ENCODE measurements at places on chromosomes 1 and 21.

- DNase-seq: peak; percentile 34
Observed at GRCh38 chr1:27109103-27109822, 45.7 kb downstream of the SLC9A1 start.

DNA sequence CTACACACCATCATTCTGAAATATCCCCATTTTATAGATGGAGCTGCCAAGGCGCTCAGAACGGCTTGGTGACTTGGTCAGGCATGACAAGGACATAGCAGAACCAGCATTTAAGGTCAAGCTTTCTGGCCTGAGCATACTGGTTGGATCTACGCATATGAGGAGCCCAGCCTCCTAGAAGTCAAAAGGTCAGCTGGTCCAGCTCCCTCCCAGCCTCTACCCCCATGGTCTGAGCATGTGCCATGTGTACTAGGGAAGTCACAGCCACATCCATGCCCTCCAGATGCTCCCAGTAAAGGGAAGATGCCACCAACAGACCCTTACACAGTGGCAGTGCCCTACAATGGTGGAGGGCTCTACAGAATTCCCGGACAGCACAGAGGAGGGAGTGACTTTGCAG is 96.7 kb downstream of the EPHB2 start:
- no peak for DNase-seq

DNA sequence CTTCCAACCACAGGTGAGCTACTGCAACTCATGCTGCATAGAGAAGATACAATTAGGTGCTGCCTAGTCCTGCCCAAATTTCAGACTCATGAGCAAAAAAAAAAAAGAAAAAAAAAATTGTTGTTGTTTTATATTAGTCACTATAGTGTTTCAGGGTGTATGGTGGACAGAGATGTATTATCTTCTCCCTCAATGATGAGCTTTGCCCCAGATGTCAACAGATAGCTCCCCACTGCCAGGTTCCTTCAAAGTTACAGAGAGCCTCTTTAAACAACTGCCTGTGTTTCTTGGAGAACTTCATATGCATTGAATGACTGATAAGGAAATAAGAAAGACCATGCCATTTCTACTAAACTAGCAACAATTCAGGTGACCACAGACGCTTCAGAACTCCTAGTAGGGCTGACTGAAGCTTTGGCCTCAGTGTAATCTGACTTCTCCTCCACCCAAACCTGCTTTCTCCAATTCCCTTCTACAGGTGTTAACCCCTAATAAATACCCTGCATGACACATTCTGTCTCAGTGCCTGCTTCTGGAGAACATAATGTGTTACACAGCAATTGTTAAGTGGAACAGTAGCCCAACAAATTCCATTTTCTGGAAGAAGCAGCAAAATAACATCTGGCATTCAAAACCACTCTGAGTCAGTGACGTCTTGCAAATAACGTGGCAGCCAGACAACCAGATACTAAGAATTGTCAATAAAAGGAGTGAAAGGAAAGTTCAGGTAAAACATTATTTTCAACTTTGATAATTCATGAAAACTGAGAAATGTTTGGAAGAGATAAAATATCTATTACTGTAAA is 147.7 kb downstream of the CDC42BPA start:
- no peak for DNase-seq

DNA sequence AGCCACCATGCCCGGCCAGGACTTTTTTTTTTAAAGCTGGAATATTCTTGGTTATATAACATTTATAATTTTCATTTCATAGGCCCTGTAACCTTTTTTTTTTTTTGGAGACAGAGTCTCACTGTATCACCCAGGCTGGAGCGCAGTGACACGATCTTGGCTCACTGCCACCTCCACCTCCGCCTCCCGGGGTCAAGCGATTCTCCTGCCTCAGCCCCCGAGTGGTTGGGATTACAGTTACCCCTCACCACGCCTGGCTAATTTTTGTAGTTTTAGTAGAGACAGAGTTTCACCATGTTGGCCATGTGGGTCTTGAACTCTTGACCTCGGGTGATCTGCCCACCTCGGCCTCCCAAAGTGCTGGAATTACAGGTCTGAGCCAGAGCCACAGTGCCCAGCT is 12.6 kb downstream of the ZYG11B start:
- DNase-seq: no peak

- no peak for DNase-seq
Observed at GRCh38 chr21:14308234-14308633, 74.7 kb downstream of the HSPA13 start.

GRCh38 chr1:34190692-34191091 is 14.0 kb downstream of the C1orf94 start:
- DNase-seq: peak; percentile 18

- DNase-seq: peak; percentile 46
Observed at GRCh38 chr1:149846042-149846441, 53.3 kb upstream of the BOLA1 start.

- no peak for DNase-seq
Observed at GRCh38 chr1:4701276-4701675, 46.9 kb downstream of the AJAP1 start.

DNA sequence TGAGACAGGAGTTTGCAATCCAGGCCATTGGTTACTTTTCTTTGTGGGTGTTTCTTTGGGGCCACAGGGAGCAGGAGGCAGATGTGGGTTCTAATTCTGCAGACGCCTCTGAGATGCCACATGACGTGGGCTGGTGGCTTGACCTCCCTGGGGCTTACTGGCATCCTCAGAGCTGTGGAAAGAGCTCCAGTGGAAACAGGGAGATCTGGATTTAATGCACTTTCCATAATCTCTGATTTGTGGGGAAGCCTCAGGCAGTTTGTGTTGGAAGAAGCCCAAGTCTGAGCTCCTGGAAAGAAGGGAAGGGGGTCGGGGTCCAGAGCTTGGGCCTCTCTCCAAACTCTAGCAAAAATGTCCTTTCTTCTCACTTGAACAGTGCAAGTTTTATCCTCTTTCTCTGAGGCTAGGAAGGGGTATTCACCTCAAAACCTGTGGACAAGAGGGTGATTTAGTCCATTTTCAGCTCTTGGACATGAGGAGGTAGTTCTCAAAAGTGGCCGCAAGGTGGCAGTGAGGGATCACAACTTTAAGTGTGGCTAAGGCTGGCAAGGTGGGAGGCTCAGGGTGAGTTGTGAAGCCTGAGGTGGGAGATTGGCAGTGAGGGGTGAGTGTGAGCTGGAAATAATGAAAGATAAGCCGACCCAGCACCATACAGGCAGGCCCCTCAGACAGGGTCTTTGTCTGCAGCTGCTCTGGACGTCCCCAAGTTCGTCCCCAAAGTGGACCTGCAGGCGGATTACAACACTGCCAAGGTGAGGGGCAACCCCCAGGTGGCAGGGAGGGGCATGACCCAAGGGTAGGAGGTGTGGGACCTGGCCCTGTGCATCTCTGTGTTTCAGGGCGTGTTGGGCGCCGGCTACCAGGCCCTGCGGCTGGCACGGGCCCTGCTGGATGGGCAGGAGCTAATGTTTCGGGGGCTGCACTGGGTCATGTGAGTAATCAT is 9.2 kb downstream of the IKBKE start:
- DNase-seq: peak; percentile 70

DNA sequence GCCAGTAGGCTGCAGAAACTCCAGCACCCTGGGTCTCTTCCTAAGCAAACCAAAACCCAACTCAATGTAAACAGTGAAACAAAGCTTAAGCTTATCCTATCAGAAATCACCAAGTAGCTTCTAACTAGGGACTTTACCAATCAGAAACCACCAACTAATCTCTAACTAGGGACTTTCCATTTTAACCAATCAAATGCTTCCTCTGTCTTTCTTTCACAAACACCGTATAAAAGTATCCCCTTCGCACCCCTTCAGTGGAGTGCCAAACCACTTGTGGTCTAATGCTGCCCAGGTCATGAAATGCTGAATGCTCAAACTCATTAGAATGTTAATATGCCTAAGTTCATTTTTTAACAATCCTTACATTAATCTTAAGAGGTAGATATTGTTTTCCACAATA is 250.5 kb upstream of the DUSP10 start:
- peak; percentile 36 for DNase-seq

DNA sequence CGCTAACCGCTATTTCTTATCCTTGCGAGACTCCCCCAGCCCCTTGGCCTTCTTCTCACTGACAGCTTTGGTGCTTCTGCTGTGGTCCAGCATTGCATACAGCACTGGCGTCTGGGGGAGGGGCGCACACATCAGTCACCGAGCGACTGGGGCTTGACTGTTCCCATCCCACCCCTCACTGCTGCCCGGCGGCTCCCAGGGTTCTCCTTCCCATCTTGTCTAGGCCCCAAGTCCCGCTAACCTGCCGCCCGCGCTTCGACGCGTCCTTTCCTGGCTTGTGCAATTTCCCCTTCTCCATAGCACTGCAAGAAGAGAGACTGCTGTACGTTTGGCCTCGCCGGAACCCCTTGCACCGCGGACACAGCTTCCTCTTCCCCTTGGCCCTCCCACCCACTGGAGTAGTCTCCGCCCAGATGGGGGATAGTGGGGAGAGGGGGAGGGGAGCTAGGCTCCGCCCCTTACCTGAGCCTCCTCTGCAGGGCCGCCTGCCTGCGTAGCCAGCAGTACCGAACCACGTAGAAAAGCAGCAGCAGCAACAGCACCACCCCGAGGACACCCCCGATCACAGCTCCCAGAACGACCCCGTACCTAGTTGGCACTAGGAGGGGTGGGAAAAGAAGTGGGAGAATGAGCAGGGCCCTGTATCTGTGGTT is 3.8 kb downstream of the MPZ start:
- DNase-seq: peak; percentile 91

DNA sequence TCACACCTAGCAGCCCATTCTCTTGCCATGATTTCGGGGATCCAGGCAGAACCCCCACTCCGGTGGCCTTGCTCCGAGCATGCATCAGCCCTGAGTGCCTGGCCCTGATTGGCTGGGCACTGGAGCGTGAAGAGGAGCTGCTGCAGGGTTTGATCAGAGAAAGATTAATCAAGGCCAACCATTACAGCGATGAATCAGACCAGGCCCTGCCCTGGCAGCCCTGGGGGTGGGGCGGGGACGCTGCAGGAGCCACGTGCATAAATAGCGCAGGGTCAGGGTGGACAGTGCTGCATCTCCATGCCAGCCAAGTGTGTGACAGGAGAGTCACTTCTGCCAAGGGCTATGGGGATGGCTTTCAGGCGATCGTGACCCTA is 3.4 kb upstream of the FAM131C start:
- DNase-seq: no peak

DNA sequence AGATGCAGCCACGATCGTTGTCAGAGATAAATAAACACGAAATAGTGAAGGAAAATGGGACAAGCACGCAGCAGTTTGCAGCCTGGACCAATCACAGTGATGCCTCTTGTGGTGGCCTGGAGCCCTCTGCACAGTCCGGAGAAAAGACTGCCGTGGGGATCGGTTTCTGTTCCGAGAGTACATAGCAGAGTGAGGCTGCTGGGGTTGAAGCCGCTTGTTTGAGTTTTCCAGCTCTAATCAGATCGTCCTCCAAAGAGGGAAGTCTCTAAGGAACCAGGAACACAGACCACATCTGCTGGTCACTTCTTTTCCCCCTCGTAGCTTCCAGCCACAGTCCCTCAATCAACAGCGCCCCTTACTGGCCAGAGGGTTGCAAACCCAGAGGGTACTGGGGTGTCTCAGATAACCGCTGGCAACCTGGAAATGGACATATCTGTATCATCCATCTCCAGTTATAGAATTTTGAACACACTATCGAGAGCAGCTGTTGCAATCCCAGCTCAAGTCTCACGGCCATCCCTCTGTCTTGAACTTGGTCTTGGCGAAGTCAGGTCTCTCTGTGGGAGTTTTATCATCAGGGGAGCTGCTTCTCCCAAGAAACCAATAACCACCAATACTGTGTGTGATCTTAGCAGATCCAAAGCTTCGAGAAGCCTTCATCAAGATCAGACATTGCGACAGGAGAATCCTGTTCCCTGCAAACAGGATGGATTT is 57.4 kb downstream of the OLIG1 start:
- DNase-seq: peak; percentile 64

DNA sequence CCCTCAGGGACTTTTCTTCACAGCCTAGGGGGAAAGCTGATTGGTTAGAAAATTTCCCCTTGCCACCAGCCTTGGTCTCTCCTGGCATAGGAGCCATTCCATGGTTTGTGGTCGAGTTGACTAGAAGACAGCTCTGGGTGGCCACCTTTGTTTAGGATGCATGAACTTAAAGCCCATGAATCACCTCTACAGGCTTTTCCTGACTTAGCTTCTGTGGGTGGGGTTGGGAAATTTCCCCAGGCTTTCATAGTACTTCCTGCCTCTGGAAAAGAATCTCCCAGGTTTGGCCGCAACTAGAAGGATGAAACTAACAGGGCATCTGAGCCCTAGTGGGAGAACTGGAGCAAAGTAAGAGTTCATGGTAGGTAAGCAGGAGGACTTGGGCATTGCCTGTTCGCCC is 72.6 kb downstream of the SNRPE start:
- DNase-seq: no peak

- DNase-seq: peak; percentile 71
Observed at GRCh38 chr1:148363439-148363810, 119.7 kb downstream of the PPIAL4G start.

- peak; percentile 24 for DNase-seq
Observed at GRCh38 chr1:111656086-111657017, 36.8 kb downstream of the RAP1A start.

GRCh38 chr1:34896612-34897011 is 32.8 kb downstream of the DLGAP3 start:
- no peak for DNase-seq

DNA sequence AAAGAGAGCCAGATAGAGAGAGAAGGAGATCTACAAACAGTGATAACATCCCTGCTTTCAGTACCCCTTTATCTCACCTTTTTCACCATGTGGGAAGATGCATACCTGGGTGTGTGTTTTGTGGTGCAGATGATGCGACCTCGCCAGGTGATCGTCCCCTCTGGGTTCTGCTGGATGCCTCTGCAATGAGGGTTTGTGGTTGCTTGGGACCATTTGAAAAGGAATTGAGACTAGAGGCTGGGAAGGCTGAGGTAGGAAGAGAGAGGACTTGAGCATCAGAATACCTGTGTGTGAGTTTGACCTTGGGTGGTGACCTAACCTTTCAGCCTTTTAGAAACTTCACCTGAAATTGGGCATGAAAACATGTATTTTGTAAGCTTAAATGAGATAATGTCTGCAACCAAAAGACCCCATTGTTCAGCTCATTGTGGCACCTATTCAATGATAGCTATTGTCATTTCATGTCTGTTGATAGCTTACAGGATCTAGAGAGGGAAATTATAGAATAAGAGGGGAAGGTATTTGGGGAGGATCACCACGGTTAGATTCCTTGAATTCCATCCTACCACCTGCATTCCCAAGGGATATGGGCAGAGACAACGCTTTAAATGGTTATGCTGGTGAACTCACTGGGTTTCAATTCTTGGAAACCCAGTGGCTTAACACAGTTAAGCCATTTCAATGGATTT is 125.7 kb downstream of the IGSF21 start:
- no peak for DNase-seq

DNA sequence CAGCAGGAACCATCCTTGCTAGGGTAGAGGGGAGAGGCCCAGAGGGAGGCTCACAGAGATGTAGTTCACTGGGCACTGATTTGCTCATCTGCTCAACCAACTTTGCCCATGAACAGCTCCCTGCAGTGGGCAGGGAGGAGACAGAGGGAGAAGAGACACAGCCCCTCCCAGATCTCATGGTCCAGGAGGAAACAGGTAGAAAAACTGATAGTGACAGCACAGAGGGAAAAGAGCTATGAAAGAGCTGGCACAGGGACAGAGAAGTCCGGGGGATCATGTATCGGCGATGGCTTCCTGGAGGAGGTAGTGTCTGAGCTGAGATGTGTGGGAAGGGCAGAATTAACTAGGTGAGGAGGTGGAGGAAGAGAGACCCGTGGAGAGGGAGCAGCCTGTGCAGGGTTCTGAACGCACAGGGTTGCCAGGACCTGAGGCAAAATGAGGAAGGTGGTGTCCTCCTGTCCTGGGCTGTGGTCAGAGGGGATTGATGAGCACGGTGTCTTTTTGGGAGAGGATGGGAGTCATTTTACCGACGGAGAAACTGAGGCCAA is 85.9 kb downstream of the PTPRU start:
- DNase-seq: no peak
